ENCODE measurements at places on chromosomes 13 and 19. TPM values are rescaled to one million over a fixed set of nuclear protein-coding genes. Genes with fewer than 3 reads are reported as not detected.

The ZNF416 gene
- 2.2 TPM for total RNA-seq

The GATAD2A gene
- 29.0 TPM for total RNA-seq

The CCDC169 gene
- 1.4 TPM for total RNA-seq

The TTYH1 gene
- 7.5 TPM for total RNA-seq

The SBSN gene
- total RNA-seq: not detected

The CYP2A7 gene
- total RNA-seq: not detected

The SHISA7 gene
- not detected for total RNA-seq

The COX6B2 gene
- not detected for total RNA-seq

The CYSLTR2 gene
- total RNA-seq: 1.2 TPM

The PSG4 gene
- total RNA-seq: not detected

The PCDH9 gene
- 1.2 TPM for total RNA-seq

The SHD gene
- total RNA-seq: 0.48 TPM

The TMC4 gene
- 0.83 TPM for total RNA-seq

The ZNF649 gene
- 21.2 TPM for total RNA-seq

The FXYD1 gene
- 204 TPM for total RNA-seq

The SERP2 gene
- total RNA-seq: 8.3 TPM

The PDE4C gene
- 0.57 TPM for total RNA-seq

The LRFN3 gene
- total RNA-seq: 10.6 TPM

The LGALS14 gene
- total RNA-seq: not detected

The MIR17HG gene
- total RNA-seq: 5.3 TPM

The SNRPD2 gene
- total RNA-seq: 508 TPM

The BCKDHA gene
- 14.3 TPM for total RNA-seq

The CATSPERD gene
- total RNA-seq: not detected

The SUCLA2 gene
- total RNA-seq: 40.8 TPM

The PEG3 gene
- 146 TPM for total RNA-seq

The DCLK1 gene
- total RNA-seq: 24.0 TPM

The SULT2A1 gene
- 0.12 TPM for total RNA-seq

The FUT1 gene
- 0.51 TPM for total RNA-seq

The AP1M2 gene
- 4.2 TPM for total RNA-seq

The IL27RA gene
- 2.2 TPM for total RNA-seq

The ZNF69 gene
- total RNA-seq: 19.0 TPM

The C19orf85 gene
- total RNA-seq: not detected

The ZNF8 gene
- 4.8 TPM for total RNA-seq

The RNF126 gene
- total RNA-seq: 34.5 TPM

The OR1M1 gene
- total RNA-seq: not detected

The SLC7A10 gene
- total RNA-seq: not detected

Data from ovary (tissue), 10 donors.